ENCODE measurements at places on chromosomes 2 and 18.

DNA sequence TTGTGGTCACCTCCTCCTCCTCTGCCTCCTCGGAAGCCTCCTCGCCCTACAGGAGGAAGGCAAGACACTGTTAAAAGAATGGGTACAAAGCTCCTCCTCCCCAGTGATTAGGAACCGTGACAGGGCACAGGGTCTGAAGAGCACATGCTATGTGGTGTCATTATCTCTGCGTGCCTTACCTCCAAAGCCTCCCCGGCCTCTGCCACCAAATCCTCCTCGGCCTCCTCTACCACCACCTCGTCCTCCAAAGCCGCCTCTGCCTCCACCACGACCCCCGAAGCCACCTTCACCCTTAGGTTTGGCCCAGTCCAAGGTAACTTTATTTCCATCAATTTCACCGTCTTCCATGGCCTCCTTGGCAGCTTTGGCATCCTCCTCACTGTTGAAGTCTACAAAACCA, 9.1 kb downstream of the NCL start:
- no peak for DNase-seq

- no peak for DNase-seq
Measured at GRCh38 chr2:7634409-7634808, 717.2 kb downstream of the RNF144A start.

GRCh38 chr2:37568565-37568964, 102.9 kb downstream of the CDC42EP3 start:
- no peak for DNase-seq

GRCh38 chr2:235716875-235717496, 223.1 kb downstream of the AGAP1 start:
- DNase-seq, result no peak

DNA sequence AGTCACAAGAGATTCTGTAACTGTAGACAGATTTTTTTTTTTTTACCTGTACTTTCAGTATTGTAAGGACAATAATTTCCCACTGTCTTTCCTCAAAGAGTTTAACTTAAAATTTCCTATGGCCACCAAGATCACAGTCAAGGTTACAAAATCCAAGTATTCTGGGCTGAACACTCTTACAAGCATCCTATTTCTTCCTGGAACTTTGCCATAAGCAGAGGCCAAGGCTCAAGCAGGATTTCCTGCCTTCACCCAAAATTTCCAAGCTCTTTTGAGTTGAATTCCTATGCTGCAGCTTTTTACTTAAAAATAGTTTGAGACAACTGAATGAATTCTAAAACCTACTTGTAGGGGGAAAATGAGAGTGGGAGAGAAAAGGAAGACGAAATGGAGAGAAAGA, 299.4 kb downstream of the ZNF516 start:
- DNase-seq, result no peak

DNA sequence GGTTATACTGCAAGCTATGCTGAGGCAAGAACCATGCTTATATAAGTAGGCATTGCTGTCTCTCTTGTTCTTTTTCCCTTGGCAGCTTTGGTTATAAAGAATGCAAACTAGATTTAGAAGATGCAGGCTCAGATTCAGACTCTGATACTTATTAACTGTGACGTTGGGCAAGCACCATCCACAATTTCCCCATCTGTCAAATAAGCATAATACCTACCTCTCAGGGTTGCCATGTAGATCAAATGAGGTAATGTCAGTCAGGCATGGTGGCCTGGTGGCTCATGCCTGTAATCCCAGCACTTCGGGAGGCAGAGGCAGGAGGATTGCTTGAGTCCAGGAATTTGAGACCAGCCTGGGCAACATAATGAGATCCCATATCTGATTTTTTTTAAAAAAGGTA, 21.7 kb downstream of the ITGAV start:
- DNase-seq, result no peak

GRCh38 chr2:191112448-191112901, 38.3 kb downstream of the STAT4 start:
- no peak for DNase-seq

- DNase-seq, result no peak
Measured at GRCh38 chr18:45653090-45653489, 37.8 kb downstream of the SLC14A2 start.

All from activated CD4-positive, CD25-positive, alpha-beta regulatory T cell (primary cell).